Occipital lobe (tissue), 3 donors: ENCODE measurements at places on chromosomes 2 and 18.
A peak's percentile ranks its signal among the peaks of the same experiment; 100 is the strongest.

DNA sequence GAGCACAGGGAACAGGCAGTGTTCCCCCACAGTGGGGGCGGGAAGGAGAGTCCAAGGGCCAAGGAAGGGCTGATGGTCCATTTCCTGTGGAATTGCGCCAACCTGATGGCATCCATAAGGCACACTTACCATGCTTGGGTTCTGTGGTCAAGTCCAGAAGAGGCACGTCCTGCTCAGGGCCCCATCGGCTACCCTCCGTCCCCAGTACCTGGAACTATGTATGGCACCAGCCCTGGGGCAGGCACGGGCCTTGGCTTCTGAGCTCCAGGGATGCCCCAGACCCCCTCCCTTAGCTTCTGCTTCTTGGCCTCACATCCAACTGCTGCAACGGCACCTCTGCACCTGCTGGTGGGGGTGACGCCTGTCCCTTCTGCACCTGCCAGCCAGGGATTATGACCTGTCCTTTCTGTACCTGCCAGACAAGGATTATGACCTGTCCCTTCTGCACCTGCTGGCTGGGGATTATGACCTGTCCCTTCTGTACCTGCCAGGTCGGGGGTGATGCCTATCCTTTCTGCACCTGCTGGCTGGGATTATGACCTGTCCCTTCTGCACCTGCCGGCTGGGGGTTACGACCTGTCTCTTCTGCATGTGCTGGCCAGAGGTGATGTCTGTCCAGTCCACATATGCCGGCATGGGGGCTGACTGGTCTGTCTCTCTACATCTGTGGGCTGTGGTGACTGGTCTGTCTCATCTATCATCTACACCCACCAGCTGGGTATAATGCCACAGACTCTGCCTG, 45.4 kb upstream of the SNTG2 start:
- no peak for DNase-seq

DNA sequence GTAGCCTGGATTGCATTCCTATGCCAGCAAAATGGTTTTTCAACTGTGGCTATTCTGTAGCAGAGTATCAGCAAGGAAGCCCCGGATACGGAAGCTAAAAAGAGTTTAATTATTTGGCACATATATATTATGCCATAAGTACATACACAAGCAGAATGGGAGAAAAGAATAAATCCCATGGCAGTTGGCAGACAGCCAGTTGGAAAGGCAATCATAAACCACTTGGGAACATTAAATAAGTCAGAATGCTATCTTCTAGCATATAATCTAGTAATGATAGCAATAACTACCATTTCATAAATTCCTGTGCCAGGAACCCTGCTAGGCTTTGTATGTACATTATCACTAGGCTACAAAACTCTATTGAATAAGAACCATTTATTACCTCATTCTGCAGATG, 26.0 kb downstream of the GALNT5 start:
- DNase-seq = no peak

- DNase-seq = no peak
Observed at GRCh38 chr2:8505311-8505920, 176.4 kb upstream of the ID2 start.

- no peak for DNase-seq
Observed at GRCh38 chr18:58158459-58158858, 114.4 kb downstream of the NEDD4L start.

- no peak for DNase-seq
Observed at GRCh38 chr2:20197192-20197591, 27.7 kb downstream of the SDC1 start.

DNA sequence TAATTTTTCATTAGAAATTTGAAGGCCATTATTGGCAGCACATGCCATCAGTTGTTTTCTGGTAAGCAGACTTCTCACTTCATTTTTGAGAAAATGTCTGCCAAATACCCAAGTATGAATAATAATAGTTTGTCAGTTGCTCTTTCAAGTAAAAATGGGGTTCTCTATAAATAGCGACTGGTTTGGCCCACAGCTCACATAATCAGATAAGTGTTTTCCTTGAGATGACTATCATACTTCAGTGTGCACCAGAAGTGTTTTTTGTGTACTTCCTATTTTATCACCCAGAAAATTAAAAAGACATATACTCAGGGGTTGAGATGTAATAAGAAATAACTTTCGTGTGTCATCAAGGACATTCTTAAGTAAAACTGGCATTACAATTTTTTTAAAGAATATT, 147.1 kb downstream of the PHLPP1 start:
- no peak for DNase-seq

DNA sequence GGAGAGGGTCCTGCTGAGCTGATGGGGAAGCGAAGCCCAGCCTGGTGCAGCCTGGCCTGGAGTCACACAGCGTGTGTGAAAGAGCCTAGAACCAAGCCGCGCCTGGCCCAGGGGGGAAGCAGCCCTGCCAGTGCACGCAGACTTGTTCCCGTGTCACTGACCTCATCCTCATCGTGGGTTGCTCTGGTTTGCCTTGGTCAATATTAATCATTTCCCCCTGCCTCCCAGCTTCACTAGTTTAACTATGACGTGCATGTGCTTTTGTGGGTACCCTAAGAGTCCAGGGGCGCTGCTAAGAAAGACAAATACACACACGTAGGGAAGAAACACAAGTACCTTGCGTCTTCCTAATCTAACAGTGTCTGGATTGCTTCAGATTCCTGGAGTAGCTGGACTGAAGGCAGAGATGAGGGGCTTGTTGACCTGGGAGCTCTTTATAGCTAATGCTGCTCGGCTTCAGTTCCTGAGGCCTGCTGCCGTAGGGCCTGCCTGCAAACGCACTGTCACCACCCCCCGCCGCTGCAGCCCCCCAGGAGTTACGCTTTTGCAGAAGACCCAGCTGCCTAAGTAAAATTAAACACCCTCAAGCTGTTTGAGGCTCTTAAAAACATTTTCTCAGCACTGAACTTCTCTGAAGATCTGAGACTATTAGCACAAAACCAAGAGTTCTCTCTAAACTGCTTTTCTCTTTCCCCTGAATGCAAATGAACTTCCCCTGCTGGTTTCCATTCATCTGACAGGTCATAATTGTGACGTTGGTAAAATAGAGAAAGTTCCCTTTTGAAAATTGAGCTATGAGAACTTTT, 159.2 kb downstream of the FAM210A start:
- DNase-seq = peak; percentile 29

DNA sequence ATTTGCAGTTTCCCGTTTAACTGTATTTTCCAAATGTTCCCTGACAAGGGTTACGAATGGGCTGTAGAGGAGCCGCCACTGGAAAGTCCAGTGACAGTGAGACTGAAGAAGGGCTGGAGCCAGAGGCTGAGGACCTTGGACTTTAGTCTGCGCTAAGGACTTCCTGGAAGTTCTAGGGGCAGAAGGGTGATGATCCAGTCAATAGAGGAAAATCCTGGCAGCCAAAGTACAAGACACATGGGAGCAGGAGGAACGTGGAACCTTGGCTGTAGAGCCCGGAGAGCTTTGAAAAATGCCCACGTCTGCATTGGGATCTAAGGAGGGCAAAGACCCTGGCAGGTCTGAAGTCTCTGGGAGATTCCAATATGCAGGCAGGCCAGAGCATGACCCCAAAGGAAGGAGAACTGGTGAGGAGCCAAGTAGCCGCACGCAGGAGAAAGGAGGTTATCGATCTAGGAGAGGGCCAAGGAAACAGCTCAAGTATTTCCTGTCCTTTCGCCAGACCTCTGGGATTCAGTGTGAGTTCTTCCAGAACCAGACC, 28.5 kb downstream of the MBP start:
- no peak for DNase-seq

- no peak for DNase-seq
Observed at GRCh38 chr2:189940913-189941312, 121.6 kb downstream of the MSTN start.

DNA sequence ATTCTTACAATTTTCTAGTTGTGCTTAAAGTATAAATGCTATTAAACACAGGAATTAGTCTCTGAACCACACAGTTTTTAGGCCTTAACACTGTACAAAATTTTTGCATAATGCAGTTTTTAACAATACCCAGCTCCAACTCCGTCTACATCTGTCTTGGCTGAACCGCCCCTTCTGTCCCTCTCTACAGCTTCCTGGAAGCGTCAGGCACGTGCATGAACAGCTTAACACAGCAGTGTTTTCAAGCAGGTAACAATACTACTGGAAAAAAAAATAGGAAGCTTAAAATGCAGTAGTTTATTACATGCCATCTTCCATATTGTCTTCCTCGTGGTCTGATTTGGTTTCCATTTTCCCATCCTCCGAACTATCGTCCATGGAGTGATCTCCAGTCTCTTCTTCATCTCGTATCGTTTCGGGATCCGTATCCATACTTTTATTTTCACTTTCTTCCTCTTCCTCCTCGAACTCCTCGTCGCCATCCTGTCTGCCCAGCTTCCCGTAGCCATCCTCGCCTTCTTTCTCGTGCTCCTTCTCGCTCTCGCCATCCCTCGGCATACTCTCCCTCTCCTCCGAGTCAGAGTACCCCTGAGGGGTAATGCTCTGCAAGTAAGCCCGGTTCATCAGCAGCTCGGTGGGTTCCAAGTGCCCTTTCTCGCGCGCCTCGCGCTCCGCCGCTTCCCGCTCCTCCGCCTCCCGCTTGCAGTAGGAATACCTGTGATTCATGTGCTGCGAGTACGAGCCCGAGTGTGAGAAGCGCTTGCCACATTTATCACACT, 130.6 kb downstream of the ZEB2 start:
- DNase-seq = no peak

DNA sequence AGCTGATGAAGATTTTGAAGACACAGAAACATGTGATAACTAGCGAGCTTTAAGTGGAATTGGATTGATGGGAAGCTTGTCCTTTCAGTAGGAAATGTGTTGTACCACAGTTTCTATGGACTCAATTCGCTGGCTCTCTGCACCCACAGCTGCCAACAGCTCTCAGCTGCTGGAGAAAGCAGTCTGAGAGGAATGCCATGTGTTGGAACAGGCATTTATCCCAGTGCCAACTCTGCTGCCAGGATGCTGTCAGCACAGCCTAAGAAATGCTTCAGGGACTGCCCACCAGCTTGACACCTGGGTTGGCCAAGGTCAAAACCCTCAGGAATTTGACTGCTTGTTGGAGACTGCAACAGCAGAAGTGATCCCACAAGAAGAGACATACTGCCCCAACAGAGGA, 193.0 kb upstream of the THSD7B start:
- DNase-seq = peak; percentile 3

DNA sequence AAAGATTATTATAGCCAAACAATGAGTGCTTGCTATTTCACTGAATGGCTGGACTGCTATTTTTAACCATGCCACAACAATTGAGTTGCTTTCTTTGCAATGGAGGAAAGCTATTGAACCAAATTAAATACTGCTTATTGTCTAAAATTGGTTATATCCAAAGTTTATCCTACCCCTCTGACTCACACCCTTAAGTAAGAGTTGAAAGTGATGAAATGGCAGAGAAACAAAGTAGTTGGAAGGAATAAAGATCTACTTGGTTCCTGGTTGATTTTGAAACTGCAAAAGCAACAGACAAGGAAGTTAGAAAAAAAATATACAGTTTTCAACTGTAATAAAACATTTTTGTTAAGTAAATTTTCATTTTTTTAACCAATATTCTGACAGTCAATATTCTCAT, 47.5 kb downstream of the EML4 start:
- DNase-seq = no peak

GRCh38 chr2:29991086-29991485, 69.7 kb upstream of the ALK start:
- no peak for DNase-seq

DNA sequence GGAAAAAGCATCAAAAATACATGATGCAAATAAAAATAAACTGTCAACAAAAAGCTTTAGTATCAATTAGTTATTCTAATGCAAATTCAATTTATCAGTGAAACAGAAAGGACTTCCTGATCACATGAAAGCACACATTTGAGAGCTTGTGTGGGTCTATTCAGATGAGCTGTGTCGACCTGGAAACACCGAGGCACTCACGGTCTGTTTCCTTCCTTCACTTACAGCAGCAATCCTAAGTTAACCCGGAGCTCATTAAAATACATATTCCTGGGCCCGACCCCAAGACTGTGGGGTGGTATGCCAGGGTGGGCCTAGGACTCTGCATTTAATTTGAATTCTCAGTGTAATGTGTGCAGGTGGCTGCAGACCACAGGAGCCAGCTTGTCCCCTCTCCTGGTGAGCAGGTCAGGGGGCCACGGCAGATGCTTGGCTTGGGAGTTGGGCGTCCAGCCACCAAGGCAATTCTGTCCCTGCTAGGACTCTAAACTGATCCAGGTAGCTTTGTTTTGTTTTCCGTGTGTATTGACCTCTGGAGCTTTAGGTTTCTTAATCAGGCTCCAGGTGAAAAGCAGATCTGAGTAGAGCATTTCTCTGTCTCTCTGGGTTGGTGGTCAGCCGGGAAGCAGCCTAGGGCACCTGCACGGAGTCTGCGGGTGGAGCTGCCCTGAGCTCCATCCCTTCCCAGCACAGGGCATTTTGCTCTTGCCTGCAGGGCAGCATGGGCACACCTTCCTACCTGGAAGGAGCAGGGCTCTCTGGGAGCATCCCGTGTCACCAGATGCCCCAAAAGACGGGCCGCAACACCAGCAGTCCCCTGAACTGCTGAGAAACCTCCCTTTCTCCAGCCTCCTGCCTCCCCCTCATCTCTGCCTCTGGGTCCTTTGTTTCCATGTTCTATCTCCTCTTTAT, 9.0 kb downstream of the MBP start:
- DNase-seq = no peak

- DNase-seq = no peak
Observed at GRCh38 chr2:39399570-39399969, 37.5 kb downstream of the MAP4K3 start.

- DNase-seq = no peak
Observed at GRCh38 chr18:79368681-79369080, 27.0 kb upstream of the NFATC1 start.

- no peak for DNase-seq
Observed at GRCh38 chr2:239902749-239903201, 122.4 kb downstream of the NDUFA10 start.

DNA sequence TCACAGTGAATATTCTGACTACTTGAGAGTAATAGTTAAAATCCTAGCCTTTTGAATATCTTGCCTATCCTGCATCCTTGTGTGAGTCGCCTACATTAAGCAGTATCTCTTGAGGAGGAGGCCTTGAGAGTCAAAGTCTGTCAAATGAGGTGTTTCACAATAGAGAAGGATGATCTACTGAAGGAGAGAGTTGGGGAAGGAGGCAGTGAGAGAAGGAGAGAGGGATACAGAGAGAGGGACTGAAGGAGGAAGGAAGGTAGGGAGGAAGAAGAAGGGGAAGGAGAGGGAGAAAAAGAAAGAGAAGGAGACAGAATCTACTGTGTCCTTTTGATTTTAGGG, 123.6 kb upstream of the CYP26B1 start:
- DNase-seq = no peak

DNA sequence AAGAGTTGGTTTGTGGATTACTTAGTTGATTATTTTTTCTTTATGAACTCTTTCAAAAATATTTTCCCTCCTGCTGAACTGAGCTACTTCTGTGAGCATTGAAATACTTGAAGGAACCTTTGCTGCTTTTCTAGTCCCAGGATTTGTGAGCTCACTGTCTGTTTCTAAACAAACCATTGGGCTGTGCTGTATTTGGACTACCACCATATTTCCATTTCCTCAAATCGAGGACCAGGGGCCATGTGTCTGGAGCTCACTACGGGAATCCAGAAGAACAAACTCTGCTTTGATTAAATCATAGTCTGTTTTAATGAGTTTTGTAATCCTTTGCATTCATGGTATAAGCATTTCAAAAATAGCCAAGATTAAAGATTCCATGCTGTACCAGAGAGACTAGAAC, 1.3 kb downstream of the MRPL33 start:
- DNase-seq = no peak
